ENCODE measurements at places on chromosomes 5 and 9. TPM values are rescaled to one million over a fixed set of nuclear protein-coding genes. Genes with fewer than 3 reads are reported as not detected.

The PPP1R26 gene
- total RNA-seq, result 0.10 TPM

The ORM2 gene
- total RNA-seq, result not detected

The SPINK13 gene
- total RNA-seq, result not detected

The SPINK6 gene
- not detected for total RNA-seq

The SHISAL2B gene
- total RNA-seq, result not detected

The KIF12 gene
- total RNA-seq, result not detected

The CD274 gene
- 9.5 TPM for total RNA-seq

The SNCAIP gene
- not detected for total RNA-seq
